ENCODE measurements at places on chromosomes 12 and 14.

- DNase-seq = no peak
Observed at GRCh38 chr12:40681148-40681547, 11.1 kb upstream of the CNTN1 start.

GRCh38 chr12:128791395-128792322 is 32.1 kb downstream of the SLC15A4 start:
- DNase-seq = no peak

GRCh38 chr14:24074625-24075484 is 3.5 kb downstream of the CPNE6 start:
- DNase-seq = no peak

DNA sequence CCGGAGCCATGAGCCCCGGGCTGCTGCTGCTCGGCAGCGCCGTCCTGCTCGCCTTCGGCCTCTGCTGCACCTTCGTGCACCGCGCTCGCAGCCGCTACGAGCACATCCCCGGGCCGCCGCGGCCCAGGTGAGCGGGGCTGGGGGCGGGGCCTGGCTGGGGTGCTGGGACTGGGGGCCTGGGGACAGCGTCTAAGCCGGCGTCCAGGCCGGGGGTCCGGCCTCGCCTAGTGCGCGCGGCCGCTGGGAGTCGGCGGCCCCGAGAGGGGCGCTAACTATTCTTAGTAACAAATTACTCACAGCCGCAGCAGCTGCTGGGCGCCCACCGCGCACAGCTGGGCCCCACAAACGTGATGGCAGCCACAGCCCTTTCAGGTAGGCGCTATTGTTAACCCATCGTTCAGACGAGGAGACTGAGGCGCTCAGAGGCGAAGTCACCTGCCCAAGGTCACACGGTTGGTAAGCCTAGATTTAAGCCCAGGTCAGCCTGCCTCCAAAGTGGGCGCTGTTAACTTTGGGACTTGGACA is 374 bp downstream of the CYP46A1 start:
- no peak for DNase-seq

DNA sequence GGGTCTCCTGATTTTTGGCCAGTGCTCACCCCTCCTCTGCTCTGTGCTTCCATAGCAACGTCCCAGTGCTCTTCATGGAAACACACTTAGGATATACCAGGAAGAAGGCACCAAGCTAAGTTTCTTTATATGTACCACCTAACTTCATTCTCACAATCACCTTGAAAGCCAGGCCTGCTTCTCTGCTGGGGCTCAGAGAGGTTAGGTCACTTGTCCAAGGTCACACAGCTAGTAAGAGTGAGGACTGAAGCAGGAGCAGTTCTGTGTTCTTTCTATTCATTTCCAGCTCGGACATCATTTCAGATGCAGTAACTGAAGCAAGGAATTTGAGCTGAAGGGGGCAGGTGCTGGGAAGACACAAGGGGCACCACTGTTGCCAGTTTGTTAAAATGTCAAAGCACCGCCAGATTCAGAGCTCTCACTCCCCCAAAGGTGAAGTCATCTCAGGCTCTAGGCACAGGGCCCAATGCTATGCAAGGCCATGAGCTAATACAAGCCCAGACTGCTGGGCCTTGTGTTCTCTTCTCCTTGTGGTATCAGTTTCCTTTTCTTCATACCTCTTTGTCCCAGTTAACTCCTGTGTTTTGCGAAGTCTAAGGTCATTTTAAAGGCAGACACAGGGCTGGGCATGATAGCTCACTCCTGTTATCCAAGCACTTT is 19.7 kb upstream of the YY1 start:
- DNase-seq = no peak

Data from T47D (cell line).